ENCODE measurements at places on chromosomes 7 and 10.

- no peak for DNase-seq
These were observed 27.8 kb downstream of the ABI1 start for GRCh38 chr10:26832960-26833359.

- DNase-seq: peak; percentile 96
These were observed 222.9 kb upstream of the CELF2 start for GRCh38 chr10:10794791-10795191.

GRCh38 chr7:154484943-154485342, 432.7 kb downstream of the DPP6 start:
- no peak for DNase-seq

DNA sequence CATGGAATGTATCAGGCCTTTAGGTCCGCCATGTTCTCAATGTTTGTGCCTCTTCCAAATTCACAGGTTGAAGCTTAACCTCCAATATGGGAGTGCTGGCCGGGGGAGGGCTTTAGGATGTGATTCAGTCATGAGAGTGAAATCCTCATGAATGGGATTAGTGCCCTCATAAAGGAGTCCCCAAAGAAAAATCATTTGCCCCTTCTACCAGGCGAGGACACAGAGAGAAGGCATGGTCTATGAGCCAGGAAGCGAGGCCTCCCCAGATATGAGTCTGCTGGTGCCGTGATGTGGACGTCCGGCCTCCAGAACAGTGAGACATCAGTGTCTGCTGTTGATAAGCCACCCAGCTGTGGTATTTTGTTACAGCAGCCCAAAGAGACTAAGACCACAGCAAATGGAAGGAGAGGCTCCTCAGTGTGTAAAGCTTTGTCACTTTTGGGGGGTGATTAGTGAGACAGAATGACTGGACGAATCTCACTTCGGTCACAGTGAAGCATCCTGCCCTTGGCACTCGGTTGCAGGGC, 231.3 kb upstream of the KLF6 start:
- DNase-seq: no peak

GRCh38 chr10:60893231-60893630, 50.8 kb downstream of the RHOBTB1 start:
- DNase-seq: no peak

GRCh38 chr10:86449926-86450558, 71.5 kb downstream of the WAPL start:
- no peak for DNase-seq

- DNase-seq: no peak
These were observed 5.0 kb downstream of the NEBL start for GRCh38 chr10:20892011-20892585.

- no peak for DNase-seq
These were observed 3.5 kb downstream of the DLX5 start for GRCh38 chr7:97020996-97021746.

GRCh38 chr7:108418946-108419345, 37.3 kb downstream of the NRCAM start:
- DNase-seq: no peak

DNA sequence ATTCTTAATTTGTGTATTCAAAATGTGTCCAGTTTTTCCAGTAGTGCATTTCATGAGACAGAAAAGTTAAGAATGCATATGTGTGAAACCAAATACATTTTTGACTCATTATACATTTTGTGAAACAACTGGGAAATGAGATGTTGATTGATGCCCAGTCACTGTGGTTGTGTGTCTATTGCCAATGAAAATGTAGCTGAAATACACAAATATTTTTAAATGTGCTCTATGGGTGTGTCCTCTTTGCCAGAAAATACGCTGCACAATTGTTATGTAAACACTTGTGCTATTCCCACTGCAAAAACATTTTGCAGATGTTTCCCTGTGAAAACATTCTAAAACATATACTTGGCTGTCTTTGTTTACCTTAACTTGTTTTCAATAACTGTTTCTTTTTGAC, 395.2 kb downstream of the TFEC start:
- DNase-seq: peak; percentile 83

DNA sequence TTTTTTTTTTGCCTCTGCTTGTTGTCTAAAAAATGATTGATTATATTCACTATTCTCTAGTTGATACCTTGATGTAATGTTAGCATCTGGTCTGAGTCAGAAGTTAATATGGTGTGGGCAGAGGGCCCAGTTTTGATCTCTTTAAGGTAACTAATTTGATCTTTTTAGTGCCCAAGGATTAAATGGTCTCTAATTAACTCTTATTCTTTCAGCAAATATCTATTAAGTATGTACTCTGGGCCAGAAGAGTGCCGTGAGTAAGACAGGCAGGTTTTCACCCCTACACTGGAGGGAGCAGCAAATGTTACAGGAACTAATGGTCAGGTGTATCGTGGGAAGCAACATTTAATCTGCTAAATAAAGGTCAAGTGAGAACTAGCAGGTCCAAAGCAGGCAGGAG, 144.6 kb upstream of the COL1A2 start:
- no peak for DNase-seq

- DNase-seq: no peak
These were observed 243.3 kb upstream of the CELF2 start for GRCh38 chr10:10774416-10774815.

DNA sequence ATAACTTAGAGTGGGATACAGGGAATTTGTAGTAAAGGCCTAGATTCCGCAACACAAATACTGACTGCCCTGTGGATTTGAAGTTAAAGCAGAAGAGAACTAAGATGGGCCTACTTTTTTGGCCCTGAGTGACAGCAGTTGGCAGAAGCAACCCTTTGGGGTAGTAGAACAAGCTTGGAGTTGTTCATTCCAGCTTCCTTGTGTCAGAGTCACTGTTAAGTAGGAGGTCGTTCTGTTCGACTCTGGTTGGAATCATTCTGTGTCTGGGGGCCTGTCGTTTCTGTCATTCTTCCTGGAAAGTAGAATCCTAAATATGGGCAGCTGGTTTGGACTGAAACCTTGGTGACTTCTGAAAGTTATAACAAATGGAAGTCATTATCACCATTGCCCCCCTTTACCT, 865.9 kb downstream of the LRMDA start:
- no peak for DNase-seq

DNA sequence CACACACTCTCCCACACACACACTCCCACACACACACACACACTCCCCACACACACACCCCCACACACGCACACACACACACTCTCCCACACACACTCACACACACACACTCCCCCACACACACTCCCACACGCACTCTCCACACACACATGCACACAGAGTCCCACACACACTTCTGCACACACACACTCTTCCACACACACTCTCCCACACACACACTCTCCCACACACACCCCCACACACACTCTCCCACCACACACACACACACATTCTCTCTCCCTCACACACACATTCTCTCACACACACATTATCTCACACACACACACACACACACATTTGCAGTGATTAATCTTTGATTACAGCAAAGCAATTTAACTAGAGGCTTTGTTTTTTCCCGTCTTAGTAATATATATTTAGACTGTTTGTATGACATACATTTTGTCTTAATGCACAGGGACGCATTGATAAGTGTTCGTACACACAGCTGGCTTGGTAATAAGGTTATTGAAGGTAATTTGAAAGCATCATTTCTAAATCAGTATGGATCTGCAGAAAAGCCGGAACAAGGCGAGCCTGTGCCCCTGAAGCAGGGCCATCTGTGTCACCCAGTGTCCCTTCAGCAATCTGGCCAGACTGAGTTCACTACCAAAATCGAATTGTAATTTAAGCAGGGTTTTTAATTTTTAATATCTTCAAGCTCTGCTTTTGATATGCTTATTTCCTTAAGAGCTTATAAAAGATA, 69.9 kb upstream of the SH2B2 start:
- no peak for DNase-seq

- no peak for DNase-seq
These were observed 76.1 kb downstream of the GPR37 start for GRCh38 chr7:124689523-124689922.

DNA sequence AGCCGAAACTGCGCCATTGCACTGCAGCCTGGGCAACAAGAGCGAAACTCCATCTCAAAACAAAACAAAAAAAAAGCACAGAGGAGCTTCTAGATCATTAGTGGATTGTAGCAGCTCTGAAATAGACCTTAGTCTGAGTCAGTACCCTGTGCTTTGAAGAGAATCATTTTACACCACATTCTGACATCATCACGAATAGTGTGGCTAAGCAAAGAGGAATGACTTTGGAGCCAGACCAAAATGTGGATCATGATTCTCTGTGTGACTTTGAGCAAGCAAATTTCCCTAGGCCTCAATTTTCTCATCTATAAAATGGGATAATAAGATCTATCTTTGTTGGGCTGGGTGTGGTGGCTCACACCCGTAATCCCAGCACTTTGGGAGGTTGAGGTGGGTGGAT, 618.9 kb downstream of the CALN1 start:
- DNase-seq: peak; percentile 94

GRCh38 chr7:135980012-135980551, 2.9 kb upstream of the MTPN start:
- DNase-seq: peak; percentile 40

- peak; percentile 66 for DNase-seq
These were observed 125.3 kb downstream of the CHN2 start for GRCh38 chr7:29319719-29320521.

- DNase-seq: no peak
These were observed 4.5 kb upstream of the ANKRD1 start for GRCh38 chr10:90925079-90926029.

DNA sequence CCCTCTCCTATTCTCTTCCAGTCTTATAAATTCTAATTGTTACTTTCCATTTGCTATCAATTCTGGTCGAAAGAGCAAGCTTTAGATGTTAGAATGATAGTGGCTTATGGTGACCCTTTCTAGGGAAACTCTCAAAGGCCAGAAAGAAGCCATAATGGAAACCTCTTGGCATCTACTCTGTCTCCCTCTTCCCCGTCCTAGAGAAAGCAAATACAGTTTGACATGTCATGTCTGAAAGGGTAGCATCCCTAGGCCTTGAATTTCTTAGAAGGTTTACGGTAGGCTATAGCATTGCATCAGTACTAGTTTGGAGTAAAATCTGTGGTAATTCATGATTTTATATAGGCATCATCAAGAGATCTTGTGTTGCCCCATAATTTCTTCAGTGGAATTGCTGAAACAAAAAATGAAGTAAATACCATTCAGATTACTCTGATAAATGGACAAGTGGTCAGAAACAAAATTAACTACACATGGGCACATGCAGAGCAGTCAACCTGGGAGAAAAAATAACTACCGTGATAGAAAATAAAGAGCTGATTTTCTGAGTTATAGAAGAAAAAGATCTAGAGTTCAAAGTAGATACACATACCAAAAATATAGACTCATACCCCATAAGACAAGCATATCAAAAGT, 4.4 kb downstream of the PRKAR2B start:
- DNase-seq: no peak

DNA sequence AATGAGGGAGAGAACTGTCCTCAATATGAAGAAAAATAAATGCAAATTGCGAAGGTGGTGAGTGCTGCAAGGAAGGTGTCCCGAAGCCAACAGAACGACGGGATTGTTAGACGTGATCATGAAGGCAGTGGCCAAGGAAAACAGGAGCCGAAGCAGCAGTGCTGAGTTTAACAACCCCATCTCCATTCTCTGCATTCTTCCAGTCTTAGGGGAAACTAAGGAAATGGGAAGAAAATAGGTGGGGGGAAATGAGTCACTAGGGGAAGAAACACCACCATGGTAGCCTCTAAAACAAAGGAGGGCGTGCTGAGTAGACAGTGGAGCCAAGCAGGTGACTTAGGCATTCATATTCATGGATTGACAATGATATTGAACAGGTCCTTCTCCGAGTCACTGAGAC, 192.2 kb upstream of the AKR1E2 start:
- DNase-seq: no peak

- peak; percentile 99 for DNase-seq
These were observed 84.3 kb downstream of the CD36 start for GRCh38 chr7:80722616-80723195.

DNA sequence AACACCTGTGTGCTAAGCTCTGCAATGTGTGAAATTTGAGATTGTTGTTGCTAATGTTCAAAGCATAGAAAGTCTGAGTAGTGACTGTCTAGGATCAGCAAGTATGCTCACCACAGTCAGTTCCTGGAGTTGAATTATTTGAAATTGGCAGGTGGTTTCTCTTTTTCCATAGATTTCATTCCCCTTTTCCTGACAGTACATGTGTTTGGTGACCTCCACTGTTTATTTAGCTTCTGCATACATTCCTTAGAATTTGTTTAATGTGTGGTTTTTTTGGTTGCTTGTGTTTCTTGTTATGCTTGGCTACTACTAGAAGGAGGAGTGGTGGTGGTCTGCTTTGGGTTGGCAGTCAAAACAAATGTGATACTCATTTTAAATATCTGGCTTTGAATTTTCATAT, 52.3 kb downstream of the FOXP2 start:
- peak; percentile 34 for DNase-seq

DNA sequence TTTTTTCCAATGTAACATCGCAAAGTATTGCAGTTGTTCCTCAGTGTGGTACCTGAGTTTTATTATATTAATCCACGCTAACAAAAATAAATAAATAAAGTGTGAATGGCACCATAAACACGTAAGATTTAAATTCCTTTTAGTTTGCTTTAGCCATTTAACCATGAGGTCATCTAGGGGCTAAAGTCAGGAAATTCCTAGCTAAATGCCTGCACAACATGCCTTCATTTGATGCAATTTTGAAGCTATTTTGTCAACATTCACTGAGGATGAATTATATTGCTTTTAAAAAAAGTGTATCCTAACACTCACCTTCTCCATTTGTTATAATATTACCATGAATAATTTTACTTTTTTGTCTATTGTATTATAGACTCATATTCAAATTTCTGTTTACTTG, 714.4 kb downstream of the GATA3 start:
- no peak for DNase-seq

DNA sequence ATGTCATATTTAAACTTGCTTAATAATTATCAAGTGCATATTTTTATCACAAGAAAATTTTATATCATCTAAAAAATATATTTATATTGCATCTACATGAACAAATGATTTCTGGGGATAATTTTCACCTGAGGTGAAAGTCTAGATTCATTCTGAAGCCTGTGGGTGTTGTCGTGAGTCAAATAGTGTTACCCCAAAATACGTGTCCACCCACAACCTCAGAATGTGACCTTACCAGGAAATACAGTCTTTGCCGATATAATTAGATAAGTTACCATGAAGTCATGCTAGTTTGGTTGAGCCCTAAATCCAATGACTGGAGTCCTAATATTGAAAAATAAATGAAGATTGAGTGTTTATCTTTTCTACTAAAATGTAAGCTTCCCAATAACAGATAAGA, 203.0 kb upstream of the MDFIC start:
- DNase-seq: no peak

DNA sequence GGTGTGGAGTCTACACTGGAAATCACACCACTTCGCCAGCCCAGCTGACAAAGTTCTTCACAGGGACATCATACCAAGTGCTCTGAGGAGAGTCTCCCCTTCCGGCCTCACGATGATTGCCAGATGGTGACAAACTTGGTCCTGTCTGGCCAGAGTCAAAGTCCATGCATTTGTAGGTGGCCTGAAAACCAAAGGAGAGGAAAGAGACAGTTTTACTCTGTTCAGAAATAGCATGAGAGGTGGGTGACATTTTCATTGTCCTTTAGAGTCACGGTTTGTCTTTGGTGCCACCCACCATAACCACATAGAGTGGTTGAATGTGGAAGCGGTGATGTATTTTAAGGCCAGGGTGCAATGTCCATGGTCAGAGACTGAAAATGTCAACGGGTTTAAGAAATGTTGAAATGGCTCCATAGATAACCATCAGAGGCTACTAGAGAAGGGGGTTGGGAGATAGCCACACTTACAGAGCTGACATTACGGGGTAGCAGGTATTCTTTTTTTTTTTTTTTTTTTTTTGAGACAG, 33.0 kb downstream of the BTBD16 start:
- DNase-seq: no peak

GRCh38 chr7:74671602-74672001, 14.1 kb downstream of the GTF2I start:
- no peak for DNase-seq

- no peak for DNase-seq
These were observed 95.3 kb downstream of the SEM1 start for GRCh38 chr7:96614154-96614867.
